ENCODE measurements at places on chromosomes 13 and 19.

DNA sequence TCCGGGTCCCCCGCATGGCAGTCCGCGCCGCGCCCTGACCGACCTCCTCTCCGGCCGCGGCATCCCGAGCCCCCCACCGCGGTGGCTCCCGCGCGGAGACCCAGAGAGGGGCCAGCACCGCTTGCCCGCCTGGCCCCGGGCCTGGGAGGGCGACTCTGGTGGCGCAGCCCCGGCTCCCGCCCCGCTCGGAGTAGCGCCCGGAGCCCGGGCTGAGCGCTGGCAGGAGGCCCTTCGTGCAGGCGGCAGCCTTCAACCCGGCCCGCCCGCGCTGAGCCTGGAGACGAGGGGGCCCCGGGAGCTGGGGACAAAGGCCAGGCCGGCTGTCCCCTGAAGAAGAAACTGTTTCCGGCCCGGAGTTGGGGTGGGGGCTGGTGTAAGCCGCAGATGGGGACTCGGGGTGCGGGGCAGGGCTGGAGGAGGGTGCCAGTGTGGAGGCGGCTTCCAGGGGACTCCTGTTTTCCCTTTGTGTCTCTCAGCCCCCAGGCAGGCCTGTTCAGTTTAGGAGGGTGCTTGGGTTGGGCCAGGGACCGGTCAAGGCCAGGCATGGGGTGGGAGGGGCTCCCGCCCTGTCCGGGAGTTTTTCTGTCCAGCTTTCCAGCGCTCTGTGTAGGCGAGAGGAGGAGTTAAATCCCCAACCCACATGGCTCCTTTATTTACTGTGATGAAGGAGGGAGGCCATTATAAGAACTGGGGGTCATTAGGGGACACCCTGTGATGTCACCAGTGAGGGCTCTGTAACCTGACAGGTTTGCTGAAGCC is 935 bp downstream of the LRP3 start:
- DNase-seq, result no peak

GRCh38 chr19:14089412-14089661 is 1.2 kb downstream of the SAMD1 start:
- no peak for DNase-seq

GRCh38 chr19:35144259-35144599 is 1.2 kb downstream of the FXYD7 start:
- no peak for DNase-seq

GRCh38 chr13:26054896-26055295 is 3.1 kb upstream of the SHISA2 start:
- DNase-seq, result no peak

GRCh38 chr13:92807353-92807752 is 419.3 kb upstream of the GPC6 start:
- DNase-seq, result no peak
